ENCODE measurements at places on chromosomes 12 and 14. TPM values are rescaled to one million over a fixed set of nuclear protein-coding genes. Genes with fewer than 3 reads are reported as not detected.

DNA sequence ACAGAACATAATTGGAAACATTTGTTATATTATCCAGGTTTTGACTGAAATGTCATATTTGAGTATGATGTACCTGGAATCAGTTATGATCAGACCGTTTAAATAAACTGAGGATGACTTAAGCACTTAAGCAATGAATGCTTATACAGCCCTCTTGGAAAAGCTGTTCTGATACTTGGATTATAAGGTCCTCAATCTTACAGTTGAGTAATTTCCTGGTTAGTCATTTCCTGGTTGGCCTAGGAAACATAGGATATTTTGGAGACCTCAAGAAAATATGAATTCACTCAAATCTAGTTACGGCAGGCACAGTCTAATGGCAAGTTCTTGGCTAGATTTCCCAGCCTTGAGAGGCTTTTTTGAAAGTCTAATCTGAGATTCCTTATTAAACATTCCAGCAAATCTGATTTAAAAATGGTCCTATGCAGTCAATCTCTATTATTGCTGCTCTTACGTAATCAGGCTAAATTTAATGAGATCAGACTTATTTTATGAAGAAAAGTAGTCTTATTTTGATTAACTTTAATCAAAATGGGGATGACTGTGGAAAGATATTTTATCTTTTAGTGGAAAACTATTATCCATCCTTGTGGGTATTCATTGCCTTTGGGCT, 447.2 kb downstream of the SNAPC1 start:
- no peaks in the 10 kb centered on the region for H3K27me3 ChIP-seq
- H3K36me3 ChIP-seq, result no peaks in the 10 kb centered on the region
- H3K4me3 ChIP-seq, result no peak overlapping the region
- H3K27ac ChIP-seq, result no peak overlapping the region

DNA sequence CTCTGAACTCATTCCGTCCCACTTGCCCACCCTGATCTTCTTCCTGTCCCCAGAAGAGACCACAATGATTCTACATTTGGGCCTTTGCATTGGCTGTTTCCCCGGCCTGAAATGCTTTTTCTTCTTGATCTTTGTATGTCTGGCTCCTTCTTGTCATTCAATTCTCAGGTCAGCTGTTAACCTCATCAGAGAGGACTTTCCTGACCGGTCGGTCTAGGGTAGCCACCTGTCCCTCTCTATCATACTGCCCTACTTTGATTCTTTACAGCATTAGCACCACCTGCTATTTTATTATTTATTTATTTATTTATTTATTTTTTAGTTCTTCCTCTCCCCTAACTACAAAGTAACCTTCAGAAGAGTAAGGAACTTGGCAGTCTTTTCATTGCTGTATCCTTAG, 84.3 kb downstream of the DYRK2 start:
- no peaks in the 10 kb centered on the region for H3K36me3 ChIP-seq
- no peak for DNase-seq
- H3K4me3 ChIP-seq, result no peak overlapping the region
- no peaks in the 10 kb centered on the region for H3K4me1 ChIP-seq
- H3K27ac ChIP-seq, result no peak overlapping the region
- no peaks in the 10 kb centered on the region for H3K27me3 ChIP-seq

- H3K4me3 ChIP-seq, result no peak overlapping the region
- H3K27me3 ChIP-seq, result no peaks in the 10 kb centered on the region
- H3K4me1 ChIP-seq, result peaks cover 2% of the 10 kb centered on the region
- DNase-seq, result no peak
Measured at GRCh38 chr12:72369423-72369959, 97.3 kb downstream of the TRHDE start.

DNA sequence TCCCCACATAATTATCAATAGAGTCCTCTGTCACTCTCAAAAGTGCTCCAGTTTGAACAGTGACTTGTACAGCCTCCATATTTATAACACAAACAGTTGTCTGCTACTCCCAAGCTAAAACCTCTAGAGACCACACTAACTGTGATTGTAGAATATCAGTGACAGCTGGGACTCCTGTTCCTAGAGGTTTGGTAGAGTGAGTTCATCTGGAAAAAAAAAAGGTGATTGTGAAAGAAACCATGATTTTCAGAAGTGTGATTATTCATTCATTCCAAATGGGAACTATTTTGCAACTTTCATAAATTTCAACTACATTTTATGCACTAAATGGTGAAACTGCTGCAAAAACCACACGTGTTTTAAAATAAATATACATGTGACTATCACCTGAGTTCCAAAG, 128.0 kb upstream of the PLXNC1 start:
- H3K4me3 ChIP-seq, result no peak overlapping the region
- H3K27ac ChIP-seq, result no peak overlapping the region
- no peaks in the 10 kb centered on the region for H3K4me1 ChIP-seq
- no peaks in the 10 kb centered on the region for H3K27me3 ChIP-seq

DNA sequence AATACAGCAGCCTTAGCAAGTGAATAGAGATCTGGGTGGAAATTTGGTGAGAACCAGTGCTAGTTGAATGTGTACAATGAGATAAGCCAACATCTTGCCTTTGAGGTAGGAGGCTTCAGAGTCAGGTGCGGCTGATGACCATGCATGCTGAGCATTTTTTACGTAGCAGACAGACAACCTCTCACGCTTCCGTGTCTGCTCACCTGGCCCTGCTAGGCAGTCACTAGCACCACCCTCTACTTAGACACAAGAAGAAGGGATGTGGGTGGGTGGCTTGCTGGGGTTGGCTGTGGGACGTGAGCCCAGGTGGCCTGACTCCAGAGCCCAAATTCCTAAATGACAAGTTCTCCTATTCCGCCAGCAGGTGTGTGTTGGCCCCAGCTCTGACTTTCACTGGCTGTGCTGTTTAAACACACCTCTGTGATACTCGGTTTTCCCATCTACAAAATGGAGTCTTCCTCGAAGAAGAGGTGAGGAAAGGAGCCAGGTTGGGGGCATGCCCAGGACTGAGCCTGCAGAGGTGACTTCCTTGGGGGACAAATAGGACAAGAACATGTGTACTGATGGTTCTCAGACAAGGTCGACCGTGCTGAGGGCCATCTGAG, 57.8 kb upstream of the BCL11B start:
- H3K27ac ChIP-seq, result no peak overlapping the region
- H3K36me3 ChIP-seq, result no peaks in the 10 kb centered on the region
- no peaks in the 10 kb centered on the region for H3K27me3 ChIP-seq
- no peak for DNase-seq
- H3K4me1 ChIP-seq, result no peaks in the 10 kb centered on the region

IKBIP gene
- 10.7 TPM for polyA plus RNA-seq

ACSM4 gene
- not detected for polyA plus RNA-seq
